ENCODE measurements at places on chromosomes 7 and 10. TPM values are rescaled to one million over a fixed set of nuclear protein-coding genes. Genes with fewer than 3 reads are reported as not detected.

GRCh38 chr10:33352175-33352574 lies 17.7 kb upstream of the NRP1 start:
- DNase-seq, result no peak

Gene TEX47
- polyA plus RNA-seq, result not detected

GRCh38 chr10:118669835-118670234 lies 74.4 kb upstream of the PRLHR start:
- no peak for DNase-seq

GRCh38 chr7:19094598-19095352 lies 22.7 kb downstream of the TWIST1 start:
- DNase-seq, result no peak

Gene CREB5
- polyA plus RNA-seq, result 5.4 TPM

GRCh38 chr10:125209591-125210355 lies 49.4 kb upstream of the CTBP2 start:
- no peak for DNase-seq

Gene NACAD
- 0.94 TPM for polyA plus RNA-seq

Gene SFTPA1
- polyA plus RNA-seq, result 6.4 TPM

- DNase-seq, result no peak
These were observed 245.6 kb downstream of the MALRD1 start for GRCh38 chr10:19294233-19294632.

DNA sequence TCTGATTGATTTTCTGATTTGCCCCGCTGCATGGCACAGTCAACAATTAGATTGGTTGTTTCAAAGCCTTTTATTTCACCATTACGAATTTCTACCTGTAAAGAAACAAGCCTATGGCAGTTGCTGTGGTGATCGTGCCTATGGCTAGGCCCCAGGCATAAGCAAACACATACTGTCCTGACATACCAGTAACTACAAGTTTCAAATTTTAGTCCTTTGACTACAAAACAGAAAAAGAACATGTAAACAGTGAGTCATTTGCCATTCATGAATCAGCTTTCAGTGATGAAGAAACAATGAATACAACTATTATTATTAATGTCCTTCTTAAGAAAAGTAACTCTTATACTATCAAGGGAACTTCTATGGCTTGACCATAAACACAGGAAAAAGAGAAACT lies 168.0 kb upstream of the LRRN3 start:
- no peak for DNase-seq

Gene FAM221A
- polyA plus RNA-seq, result 7.5 TPM

GRCh38 chr7:78301407-78301806 lies 502.8 kb downstream of the PHTF2 start:
- no peak for DNase-seq

DNA sequence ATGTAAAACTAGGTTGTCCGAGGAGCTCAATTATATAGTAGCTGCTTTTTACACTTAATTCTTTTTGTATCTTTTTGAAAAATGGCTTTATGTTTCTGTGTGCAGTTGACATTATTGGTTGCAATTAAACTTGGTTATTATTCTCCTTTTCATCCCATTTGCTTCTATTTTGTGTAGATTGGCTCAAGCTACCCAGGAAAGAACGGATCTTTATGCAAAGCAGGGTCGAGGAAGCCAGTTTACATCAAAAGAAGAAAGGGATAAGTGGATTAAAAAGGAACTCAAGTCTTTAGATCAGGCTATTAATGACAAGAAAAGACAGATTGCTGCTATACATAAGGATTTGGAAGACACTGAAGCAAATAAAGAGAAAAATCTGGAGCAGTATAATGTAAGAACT lies 16.5 kb downstream of the SMC3 start:
- no peak for DNase-seq

DNA sequence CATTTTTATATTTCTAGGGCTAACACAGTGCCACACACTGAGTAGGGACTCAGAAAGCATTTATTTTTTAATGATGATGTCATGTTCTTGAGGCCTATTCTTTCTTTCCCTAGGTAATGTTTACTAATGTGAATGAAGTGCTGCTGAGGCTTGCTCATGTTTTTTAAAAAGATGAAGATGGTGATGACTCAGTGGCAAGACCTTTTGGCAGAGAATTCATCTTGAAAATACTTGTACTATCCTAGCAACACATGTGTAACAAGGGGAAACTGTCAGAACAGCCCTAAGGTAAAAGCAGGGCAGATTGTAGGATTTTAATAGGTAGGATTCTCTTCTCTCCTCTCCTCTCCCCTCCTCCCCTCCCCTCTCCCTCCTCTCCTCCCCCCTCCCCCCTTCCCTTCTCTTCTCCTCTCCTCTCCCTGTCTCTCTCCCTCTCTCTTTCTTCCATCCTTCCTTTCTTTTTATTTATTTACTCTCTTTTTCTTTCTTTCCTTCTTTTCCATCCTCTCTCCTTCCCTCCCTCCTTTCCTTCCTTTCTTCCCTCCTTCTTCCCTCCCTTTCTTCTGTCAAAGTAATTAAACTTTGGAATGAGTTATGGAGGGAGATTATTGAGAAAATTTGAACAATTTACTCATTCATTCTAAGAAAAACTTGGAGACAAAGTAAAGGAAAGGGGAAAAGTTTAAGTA lies 75.3 kb downstream of the ZNF92 start:
- DNase-seq, result no peak

DNA sequence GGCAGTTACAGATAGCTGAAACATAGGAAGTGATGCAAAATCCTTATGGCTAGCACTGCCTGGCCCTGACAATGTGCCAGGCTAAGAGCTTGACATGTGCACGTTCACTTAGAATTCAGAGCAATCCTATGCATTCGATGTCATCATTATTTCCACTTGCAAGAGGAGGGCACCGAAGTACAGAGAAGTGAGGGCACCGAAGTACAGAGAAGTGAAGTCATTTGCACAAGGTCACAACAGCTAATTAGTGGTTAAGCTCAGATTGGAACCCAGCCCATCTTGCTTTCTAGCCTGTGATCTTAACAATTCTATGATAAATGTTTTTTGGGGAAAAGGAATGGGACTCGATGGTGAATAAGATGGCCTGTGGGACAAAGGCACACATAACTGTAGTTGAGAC lies 73.4 kb downstream of the ARHGAP22 start:
- DNase-seq, result no peak

GRCh38 chr10:14669576-14669975 lies 105.1 kb downstream of the FAM107B start:
- no peak for DNase-seq

Gene CYP2C8
- 1.9 TPM for polyA plus RNA-seq

- no peak for DNase-seq
These were observed 227.7 kb downstream of the MGMT start for GRCh38 chr10:129694691-129695243.

- DNase-seq, result no peak
These were observed 7.2 kb downstream of the C10orf90 start for GRCh38 chr10:126663328-126663727.

- no peak for DNase-seq
These were observed 29.5 kb downstream of the PLXDC2 start for GRCh38 chr10:19845503-19846368.

GRCh38 chr7:122316467-122317388 lies 12.2 kb upstream of the FEZF1 start:
- DNase-seq, result no peak

DNA sequence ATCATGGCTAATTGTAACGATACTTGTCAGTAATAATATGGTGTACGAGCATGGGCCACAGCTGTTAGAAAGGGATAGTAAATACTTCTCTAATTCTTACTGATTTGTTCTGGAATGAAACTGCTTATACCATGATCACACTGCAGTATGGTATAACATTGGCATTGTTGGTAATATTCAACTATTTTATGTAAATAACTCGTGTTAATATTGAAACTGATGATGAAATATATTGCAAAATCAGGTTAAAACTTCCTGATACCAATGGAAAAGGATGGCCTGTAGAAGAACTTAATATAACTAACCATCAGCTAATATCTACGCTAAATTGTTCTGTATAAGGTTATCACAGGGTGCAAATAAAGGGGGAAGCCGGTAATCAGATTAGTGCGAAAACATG lies 10.3 kb downstream of the OR2A14 start:
- DNase-seq, result no peak
